ENCODE measurements at places on chromosomes 5 and 9.

DNA sequence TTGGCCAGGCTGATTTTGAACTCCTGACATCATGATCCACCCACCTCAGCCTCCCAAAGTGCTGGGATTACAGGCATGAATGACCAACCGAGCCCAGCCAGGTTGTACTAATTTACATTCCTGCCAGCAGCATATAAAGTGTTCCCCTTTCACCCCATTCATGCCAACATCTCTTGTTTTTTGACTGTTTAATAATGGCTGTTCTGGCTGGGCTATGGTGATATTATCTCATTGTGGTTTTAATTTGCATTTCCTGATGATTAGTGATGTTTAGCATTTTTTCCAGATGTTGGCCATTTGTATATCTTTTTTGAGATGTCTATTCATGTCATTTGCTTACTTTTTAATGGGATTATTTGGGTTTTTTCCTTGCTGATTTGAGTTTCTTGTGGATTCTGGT, 87.3 kb downstream of the INVS start:
- DNase-seq = no peak

- DNase-seq = no peak
These were observed 111.2 kb downstream of the SMARCA2 start for GRCh38 chr9:2126331-2126803.

DNA sequence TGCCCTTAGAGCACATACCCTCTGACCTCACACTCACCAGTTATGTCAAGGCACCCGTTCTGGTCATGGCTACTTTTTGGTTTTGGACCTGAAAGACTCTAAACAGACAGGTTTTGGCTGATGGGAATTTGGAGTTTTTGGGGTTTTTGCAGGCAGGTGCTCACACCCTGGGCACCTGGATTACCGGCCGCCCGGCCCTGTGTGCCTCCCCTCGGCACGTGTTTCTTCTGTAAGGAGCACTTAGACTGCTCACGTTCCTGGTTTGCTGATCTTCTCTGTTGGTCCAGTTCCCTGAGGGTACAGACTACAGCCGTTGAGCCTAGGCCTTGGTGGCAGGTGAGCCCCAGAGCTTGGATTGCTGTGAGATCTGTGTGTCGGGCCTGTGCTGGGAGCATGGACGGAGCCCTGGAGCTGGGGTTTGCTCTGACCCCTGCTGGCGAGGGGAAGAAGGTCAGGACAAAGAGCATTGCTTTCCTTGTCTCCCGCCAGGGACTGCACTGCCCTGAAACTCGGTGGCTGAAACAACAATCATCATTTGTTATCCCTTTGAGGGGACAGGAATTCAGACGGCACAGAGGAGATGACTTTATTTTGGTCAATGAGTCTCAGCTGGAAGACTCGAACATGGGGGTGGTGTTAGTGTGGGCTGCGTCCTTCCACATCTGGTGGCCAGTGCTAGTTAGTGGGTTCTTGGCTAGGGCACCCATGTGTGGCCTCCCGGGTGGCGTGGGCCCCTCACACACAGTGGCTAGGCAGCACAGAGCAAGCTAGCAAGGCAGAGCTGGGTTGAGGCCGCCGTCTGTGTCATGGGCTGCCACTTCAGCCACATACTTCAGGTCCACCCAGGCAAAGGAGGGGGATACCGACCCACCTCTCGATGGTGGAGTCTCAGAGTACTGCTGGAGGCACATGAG, 76.4 kb downstream of the EHMT1 start:
- DNase-seq = no peak

GRCh38 chr5:169416583-169417196, 115.8 kb upstream of the SLIT3 start:
- DNase-seq = no peak

Measured in T-helper 17 cell (primary cell).